ENCODE measurements at places on chromosomes 7 and 10. TPM values are rescaled to one million over a fixed set of nuclear protein-coding genes. Genes with fewer than 3 reads are reported as not detected.

The LIPM gene
- total RNA-seq: not detected

The ZNRF2 gene
- 6.5 TPM for total RNA-seq

The ITGB8 gene
- total RNA-seq: 13.0 TPM

The CDHR3 gene
- 9.1 TPM for total RNA-seq

The TET1 gene
- 8.4 TPM for total RNA-seq

The MAD1L1 gene
- 67.6 TPM for total RNA-seq

The FZD8 gene
- 11.2 TPM for total RNA-seq

GRCh38 chr10:124092250-124092859 lies 1.0 kb downstream of the CHST15 start:
- DNase-seq: peak; percentile 46

- DNase-seq: no peak
These were observed 561 bp downstream of the FGFR2 start for GRCh38 chr10:121597504-121598262.

DNA sequence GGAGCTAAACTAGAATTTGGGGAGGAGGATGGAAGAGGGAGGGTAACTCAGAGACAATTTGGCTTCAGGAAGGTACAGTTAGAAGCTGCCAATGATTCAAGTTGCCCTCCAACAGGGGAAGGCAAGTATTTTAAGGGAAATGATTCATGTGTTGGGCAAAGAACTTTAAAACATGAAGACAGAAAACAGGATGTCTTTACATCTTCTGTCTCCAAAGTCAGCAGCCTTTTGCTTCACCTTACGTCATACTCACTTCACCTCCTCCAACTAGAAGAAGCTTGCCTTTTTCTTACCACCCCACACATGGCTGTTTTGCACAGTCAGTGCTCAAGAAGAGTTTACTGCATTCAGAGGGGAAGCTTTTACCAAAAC lies 36.1 kb downstream of the PPP1R3C start:
- peak; percentile 93 for DNase-seq

DNA sequence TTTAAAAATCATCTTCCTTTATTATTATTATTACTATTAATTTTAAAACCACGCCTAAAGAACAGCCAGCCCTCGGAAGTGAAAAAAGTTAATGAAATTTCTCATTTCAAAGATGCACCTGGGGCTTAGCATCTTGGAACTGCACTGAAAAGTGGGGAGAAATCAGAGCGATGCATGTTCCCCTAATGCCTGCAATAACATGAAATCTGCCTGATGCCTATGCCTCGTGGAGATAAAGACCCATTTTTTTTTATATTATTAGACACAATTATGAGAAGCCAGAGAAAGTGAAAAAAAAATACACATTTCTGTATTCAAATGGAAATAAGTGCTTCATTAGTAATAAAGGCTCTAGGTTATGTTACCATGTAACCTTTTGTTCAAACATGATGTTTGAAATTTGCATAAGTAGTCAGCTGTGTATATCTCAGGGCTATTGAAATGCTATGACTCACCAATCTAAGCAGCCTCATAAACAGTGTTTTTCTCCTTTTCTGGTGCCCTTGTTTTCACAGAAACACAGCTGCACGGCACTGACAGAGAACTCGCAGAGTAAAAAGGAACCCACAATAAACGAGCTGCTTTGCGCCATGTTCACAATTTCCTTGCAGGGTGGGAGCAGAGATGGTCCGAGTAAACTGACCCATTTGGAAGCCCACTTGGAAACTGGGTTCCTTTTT lies 175.8 kb upstream of the PRKCQ start:
- DNase-seq: peak; percentile 94

GRCh38 chr7:73822319-73823173 lies 8.2 kb upstream of the CLDN4 start:
- peak; percentile 95 for DNase-seq

DNA sequence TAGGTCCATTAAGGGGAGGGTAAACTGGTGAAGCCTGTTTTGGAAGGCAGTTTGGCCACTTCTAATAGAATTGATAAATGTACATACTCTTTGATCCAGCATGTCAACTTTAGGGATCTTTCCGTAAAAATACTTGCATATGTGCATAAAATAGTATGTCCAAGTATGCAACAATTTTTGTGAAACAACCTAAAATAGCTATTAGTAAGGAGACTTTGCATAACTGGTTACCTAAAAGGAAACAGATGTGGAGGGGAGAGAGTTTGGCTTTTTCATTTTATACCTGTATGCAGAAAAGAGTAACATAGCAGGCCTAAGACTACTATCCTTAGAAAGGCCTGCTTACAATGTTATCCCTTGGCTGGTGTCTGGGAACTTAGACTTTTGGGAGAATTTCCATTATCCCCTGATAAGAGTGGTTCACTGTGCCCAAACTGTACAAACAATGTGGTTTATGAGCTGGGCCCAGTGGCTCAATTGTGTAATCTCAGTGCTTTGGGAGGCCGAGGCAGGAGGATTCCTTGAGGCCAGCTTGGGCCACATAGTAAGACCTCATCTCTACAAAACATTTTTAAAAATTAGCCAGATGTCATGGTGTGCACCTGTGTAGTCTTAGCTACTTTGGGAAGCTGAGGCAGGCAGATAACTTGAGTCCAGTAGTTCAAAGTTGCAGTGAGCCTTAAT lies 21.3 kb downstream of the PTPN12 start:
- DNase-seq: no peak

DNA sequence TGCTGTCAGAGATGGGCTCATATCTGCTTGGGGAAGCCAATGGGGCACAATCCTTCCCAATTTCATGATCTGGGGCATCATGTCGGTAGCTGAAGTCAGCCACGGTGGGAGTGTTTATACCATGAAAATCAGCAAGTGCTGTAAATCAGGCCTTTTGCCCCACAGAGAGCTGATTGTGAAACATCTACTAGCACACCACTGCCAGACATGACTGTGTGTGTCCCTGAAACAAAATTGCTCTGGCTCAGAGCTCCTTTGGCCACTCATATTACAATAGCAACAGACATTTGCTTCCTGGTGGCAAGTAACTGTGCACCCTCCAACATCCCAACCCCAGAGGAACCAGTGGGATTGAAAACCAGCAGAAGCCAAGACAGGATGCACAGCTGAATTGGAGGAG lies 23.7 kb downstream of the GPR26 start:
- DNase-seq: no peak

GRCh38 chr10:79416578-79417255 lies 28.7 kb downstream of the ZCCHC24 start:
- DNase-seq: no peak

- peak; percentile 57 for DNase-seq
These were observed 10.2 kb downstream of the PYROXD2 start for GRCh38 chr10:98404571-98405359.

GRCh38 chr10:124419635-124420034 lies 912 bp upstream of the OAT start:
- no peak for DNase-seq

DNA sequence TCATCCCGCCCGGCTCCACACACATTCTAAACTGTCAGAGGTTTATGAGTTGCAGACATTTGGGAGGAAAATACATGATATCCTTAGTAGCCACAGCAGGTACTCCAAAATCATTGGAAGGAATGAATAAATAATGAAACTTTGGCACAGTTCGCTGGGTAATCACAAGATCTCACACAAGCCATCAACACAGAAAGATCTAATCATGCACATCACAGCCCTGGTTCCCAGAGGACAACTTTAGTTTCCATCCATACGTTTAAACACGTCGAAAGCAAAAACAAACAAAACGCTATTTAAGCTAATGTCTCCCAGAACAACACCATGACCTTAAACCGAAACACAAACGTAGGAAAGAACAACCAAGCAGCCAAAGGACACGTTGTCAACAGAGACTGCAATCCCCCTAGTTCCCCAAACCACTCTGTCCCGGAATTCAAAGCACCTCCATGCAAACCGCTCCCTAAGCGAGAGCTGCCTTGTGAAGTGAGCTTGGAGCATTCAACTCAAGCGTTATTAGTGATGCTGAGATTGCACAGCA lies 12.3 kb downstream of the SVIL start:
- no peak for DNase-seq

GRCh38 chr7:28484606-28484935 lies 72.3 kb downstream of the CREB5 start:
- DNase-seq: no peak

DNA sequence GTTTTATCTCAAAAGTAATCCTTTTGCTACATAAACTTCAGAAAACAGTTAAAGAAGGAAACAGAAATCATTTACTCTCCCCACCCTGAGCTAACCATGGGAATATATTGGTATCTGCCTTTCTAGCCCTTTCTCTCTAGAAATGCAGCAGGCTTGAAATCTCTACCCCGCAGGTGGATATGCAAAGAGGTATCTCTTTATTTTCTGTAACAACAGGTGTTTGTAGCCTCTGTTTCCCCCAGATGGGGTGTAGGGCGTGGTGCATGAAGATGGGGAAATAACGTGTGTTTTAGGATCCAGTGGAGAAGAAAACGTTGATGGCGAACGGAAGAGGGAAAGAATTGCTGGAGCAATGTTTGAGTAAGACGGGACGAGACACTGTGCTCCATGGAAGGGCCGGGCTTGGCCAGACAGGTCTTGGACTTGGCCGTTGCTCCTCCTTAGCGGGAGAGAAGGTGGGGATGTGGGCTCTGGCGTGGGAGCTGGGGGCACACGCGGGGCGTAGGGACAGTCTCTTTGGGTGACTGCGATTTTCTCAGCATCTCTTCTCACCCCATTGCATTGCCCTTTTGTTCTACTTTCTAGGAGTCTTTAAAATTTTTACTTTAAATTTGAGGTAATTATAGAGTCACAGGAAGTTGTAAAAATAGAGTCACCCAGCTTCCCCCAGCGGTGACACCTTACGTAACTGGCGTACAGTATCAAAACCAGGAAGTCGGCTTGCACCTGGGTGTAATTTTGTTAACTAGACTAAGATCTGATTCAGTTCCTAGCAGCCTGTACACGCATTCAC lies 82.9 kb downstream of the ELFN1 start:
- DNase-seq: no peak
